Central memory CD8-positive, alpha-beta T cell (primary cell): ENCODE measurements at places on chromosomes 4 and X.

DNA sequence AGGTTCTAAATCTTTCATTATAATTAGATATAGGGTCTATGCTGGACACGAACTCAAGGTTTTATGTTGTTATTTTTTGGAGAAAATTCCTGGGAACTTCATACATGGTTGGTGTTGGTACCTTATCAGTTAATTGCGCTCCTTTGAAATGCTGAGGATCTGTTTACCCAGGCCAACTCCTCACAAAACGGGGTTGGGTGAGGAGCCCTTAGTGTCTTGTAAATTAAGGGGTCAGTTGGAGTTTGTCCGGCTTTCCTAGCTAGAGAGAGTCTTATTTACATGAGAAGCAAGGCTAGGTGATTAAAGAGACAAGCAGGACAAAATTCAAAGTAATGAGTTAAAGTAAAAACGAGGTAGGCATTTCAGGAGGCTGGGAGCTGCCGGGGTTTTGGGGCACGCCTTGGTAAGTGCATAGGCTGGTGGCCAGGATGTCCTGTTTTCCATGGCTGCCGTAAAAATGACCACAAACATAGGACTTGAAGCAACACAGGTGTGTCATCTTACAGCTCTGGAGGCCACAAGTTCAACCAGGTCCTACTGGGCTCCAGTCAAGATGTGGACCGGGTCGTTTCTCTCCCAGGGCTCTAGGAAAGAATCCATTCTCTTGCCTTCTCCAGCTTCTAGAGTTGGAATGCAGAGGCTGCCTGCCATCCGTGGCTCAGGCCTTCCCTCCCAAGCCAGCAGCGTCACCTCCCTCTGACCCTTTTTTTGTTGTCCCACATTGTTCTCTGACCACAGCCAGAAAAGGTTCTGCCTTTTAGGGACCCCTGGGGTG is 19.8 kb downstream of the PSAPL1 start:
- peaks cover 1% of the 10 kb centered on the region for H3K36me3 ChIP-seq
- no peaks in the 10 kb centered on the region for H3K4me1 ChIP-seq
- H3K4me3 ChIP-seq: no peak overlapping the region
- no peak overlapping the region for H3K27ac ChIP-seq
- no peak for DNase-seq

GRCh38 chr4:41718907-41719306 is 29.6 kb downstream of the PHOX2B start:
- peaks cover 11% of the 10 kb centered on the region for H3K27me3 ChIP-seq
- H3K36me3 ChIP-seq: no peaks in the 10 kb centered on the region
- no peak for DNase-seq
- H3K4me3 ChIP-seq: no peak overlapping the region
- H3K4me1 ChIP-seq: no peaks in the 10 kb centered on the region
- H3K27ac ChIP-seq: no peak overlapping the region

GRCh38 chrX:7191681-7192110 is 43.7 kb upstream of the PUDP start:
- no peaks in the 10 kb centered on the region for H3K27me3 ChIP-seq
- H3K4me3 ChIP-seq: no peak overlapping the region
- DNase-seq: no peak
- no peaks in the 10 kb centered on the region for H3K4me1 ChIP-seq
- H3K36me3 ChIP-seq: no peaks in the 10 kb centered on the region
- no peak overlapping the region for H3K27ac ChIP-seq

GRCh38 chr4:86564795-86565194 is 29.3 kb upstream of the PTPN13 start:
- H3K27me3 ChIP-seq: no peaks in the 10 kb centered on the region
- H3K36me3 ChIP-seq: no peaks in the 10 kb centered on the region
- no peak for DNase-seq

- H3K27me3 ChIP-seq: peaks cover 6% of the 10 kb centered on the region
- H3K36me3 ChIP-seq: no peaks in the 10 kb centered on the region
- H3K4me3 ChIP-seq: no peak overlapping the region
Observed at GRCh38 chr4:113404841-113405240, 355.4 kb downstream of the ANK2 start.

- no peak for DNase-seq
- no peak overlapping the region for H3K4me3 ChIP-seq
- no peaks in the 10 kb centered on the region for H3K36me3 ChIP-seq
Observed at GRCh38 chr4:89357340-89357739, 49.7 kb upstream of the GPRIN3 start.

- H3K36me3 ChIP-seq: no peaks in the 10 kb centered on the region
- H3K27ac ChIP-seq: no peak overlapping the region
- H3K4me3 ChIP-seq: no peak overlapping the region
Observed at GRCh38 chr4:86011117-86011516, 348.7 kb downstream of the MAPK10 start.

- H3K4me3 ChIP-seq: no peak overlapping the region
- DNase-seq: no peak
- H3K27me3 ChIP-seq: no peaks in the 10 kb centered on the region
Observed at GRCh38 chr4:109748114-109748513, 18.2 kb upstream of the PLA2G12A start.

- H3K4me1 ChIP-seq: no peaks in the 10 kb centered on the region
- peaks cover 9% of the 10 kb centered on the region for H3K27me3 ChIP-seq
- peaks cover 2% of the 10 kb centered on the region for H3K36me3 ChIP-seq
Observed at GRCh38 chrX:45980726-45981125, 564.5 kb downstream of the ZNF674 start.

- H3K4me3 ChIP-seq: no peak overlapping the region
- no peak for DNase-seq
- no peaks in the 10 kb centered on the region for H3K4me1 ChIP-seq
- H3K27me3 ChIP-seq: no peaks in the 10 kb centered on the region
Observed at GRCh38 chr4:91116861-91117260, 989.7 kb downstream of the CCSER1 start.

- DNase-seq: no peak
- H3K4me1 ChIP-seq: no peaks in the 10 kb centered on the region
- H3K4me3 ChIP-seq: no peak overlapping the region
- H3K36me3 ChIP-seq: no peaks in the 10 kb centered on the region
- no peaks in the 10 kb centered on the region for H3K27me3 ChIP-seq
Observed at GRCh38 chrX:39759526-39760224, 338.1 kb downstream of the BCOR start.
